Heart right ventricle (tissue), 16 donors: ENCODE measurements at places on chromosomes 2 and 18. TPM values are rescaled to one million over a fixed set of nuclear protein-coding genes. Genes with fewer than 3 reads are reported as not detected.

GRCh38 chr2:232490221-232491138 lies 2.8 kb upstream of the ECEL1 start:
- no peak for DNase-seq
- H3K4me1 ChIP-seq: no peaks in the 10 kb centered on the region
- H3K27ac ChIP-seq: no peak overlapping the region
- H3K4me3 ChIP-seq: no peak overlapping the region

DNA sequence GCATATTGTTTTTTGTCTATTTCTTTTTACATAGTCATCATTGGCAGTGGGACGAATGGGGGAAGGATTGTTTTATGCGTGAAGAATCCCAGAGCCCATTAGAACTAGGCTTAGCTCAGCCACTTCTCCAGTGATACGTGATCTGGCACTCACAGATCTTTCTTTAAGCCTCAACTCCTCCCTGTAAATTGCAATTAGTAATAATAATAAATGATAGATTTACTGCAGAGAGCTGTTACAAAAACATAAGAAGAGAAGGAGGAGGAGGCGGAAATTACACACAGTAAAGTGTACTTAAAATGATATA lies 629.3 kb downstream of the NRXN1 start:
- DNase-seq: no peak
- H3K27ac ChIP-seq: no peak overlapping the region
- H3K36me3 ChIP-seq: no peaks in the 10 kb centered on the region
- no peaks in the 10 kb centered on the region for H3K27me3 ChIP-seq

DNA sequence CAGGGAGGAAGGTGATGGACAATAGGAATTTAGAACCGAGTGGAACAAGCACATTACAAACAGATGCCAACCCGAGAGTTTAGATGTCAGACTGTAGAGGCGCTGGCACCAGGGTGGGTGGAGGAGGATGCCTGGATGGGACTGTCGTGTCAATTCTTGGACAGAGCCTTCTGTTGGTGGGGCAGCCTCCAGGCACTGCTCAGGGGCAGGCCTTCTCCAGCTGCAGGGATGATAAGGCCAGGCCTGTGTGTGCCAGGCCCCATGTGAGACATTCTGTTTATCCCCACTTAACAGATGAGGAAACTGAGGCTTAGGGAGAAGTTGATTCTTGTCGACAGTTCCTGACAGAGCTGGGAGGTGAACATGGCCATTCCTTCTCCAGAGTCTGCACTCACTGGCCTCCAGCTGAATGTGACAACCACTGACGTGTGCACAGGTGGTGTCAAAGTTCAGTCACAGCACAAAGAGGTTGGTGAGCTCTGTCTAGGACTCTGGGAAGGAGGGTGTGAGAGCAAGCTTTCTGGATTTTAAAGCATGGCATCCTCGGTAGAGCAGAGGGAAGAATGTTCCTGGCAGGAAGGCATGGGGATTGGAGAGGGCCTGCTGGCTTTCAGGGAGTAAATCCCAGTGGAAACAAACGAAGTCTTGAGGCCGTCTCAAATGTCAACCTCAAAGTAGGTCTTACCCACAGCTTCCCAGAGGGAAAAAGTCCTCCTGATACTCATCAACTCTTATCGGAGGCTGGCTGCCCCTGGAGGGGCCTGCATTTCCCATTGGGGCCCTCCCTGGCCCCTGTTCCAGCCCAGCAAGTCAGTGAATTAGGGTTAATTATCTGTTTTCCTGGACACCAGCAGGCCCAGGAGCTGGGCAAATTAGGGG lies 52.4 kb downstream of the GLI2 start:
- no peak overlapping the region for H3K27ac ChIP-seq
- DNase-seq: no peak
- no peaks in the 10 kb centered on the region for H3K36me3 ChIP-seq

GRCh38 chr2:45505138-45505537 lies 105.9 kb downstream of the SRBD1 start:
- no peak overlapping the region for H3K4me3 ChIP-seq
- H3K36me3 ChIP-seq: no peaks in the 10 kb centered on the region
- DNase-seq: no peak
- H3K4me1 ChIP-seq: peaks cover 3% of the 10 kb centered on the region

DNA sequence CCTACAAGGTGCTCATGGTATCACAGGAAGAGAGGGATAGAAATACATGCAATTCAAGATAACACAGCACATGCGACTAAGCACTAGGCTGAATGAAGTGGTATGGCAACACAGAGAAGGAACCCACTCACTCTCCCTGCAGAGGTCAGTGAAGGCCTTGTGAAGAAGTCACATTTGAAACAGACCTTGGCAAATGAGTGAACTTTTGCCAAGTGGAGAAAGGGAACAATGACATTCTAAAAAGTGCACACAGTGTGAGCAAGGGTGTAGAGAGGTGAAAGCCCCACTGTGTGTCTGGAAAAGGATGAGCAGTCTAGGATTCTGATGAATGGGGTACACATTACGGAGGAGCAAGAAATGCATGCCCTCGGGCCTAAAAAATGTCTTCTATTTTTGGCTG lies 23.3 kb downstream of the KLF7 start:
- peak overlapping the region; percentile 85 for H3K27ac ChIP-seq
- no peak for DNase-seq
- H3K27me3 ChIP-seq: no peaks in the 10 kb centered on the region
- no peaks in the 10 kb centered on the region for H3K36me3 ChIP-seq
- H3K4me3 ChIP-seq: no peak overlapping the region

DNA sequence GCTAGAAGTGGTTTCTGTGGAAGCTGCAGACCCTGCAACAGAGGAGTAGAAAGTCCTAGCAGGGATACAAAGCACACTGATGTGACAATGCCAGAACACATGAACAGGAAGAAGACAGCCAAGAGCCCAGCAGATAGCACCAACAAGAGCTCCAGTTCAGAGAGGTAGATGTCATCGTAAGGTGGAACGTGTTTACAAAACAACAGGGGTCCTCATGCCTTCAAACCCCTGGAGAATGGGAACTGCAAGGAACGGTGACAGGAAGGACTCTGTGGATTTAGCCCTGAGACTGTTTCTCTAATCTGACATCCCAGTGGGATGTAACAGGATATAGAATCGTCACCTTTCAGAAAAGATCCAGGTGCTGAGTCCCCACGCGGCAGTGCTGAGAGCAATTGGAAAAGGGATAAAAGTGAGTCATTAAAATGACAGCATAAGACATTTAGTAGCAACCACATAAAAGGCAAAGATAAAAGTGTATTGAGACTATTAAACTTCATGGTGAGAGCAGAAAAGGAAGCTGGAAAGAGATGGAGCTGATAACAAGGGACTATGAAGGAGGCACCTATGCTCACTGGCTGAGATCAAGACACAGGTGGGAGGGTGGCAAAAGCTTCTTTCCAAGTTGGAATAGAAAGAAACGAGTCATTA lies 195.2 kb downstream of the FBXO15 start:
- DNase-seq: no peak
- no peaks in the 10 kb centered on the region for H3K27me3 ChIP-seq
- no peak overlapping the region for H3K4me3 ChIP-seq
- H3K4me1 ChIP-seq: no peaks in the 10 kb centered on the region

GRCh38 chr2:149885468-149885867 lies 297.9 kb upstream of the MMADHC start:
- H3K27me3 ChIP-seq: no peaks in the 10 kb centered on the region
- no peaks in the 10 kb centered on the region for H3K4me1 ChIP-seq
- DNase-seq: no peak
- H3K36me3 ChIP-seq: no peaks in the 10 kb centered on the region
- no peak overlapping the region for H3K4me3 ChIP-seq
- no peak overlapping the region for H3K27ac ChIP-seq

DNA sequence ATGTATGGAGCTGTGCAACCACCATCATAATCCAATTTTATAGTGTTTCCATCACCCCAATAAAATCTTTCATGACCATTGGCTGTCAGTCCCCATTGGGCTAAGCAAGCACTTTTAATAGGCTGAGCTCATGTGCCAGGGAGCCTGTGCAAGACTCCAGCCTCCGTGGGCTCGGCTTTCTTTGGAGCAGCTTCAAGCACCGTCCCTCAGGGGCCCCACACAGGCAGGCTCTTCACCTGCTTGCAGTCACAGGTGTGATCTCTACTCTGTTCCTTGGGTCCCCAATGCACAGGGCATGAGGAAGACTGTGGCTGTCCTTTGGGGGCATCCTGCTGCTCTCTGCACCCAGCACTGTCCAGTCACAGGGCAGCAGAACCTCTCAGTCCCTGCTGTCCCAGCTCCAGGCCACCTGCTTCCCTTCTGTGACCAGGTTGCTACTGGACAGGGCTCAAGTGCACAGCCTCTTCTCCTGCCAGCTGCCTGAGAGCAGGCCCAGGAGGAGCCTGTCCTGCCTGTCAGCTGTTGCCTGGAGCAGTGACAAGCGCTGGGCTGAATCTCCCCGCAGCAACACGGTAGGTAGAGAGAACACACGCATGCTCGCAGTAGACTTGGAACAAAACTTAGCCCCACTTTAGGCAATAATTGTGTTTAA lies 40.7 kb upstream of the TMEM131 start:
- no peak overlapping the region for H3K4me3 ChIP-seq
- H3K27me3 ChIP-seq: no peaks in the 10 kb centered on the region
- H3K4me1 ChIP-seq: no peaks in the 10 kb centered on the region
- no peaks in the 10 kb centered on the region for H3K36me3 ChIP-seq
- peak; percentile 55 for DNase-seq

- H3K4me3 ChIP-seq: no peak overlapping the region
- no peaks in the 10 kb centered on the region for H3K36me3 ChIP-seq
- DNase-seq: no peak
- no peaks in the 10 kb centered on the region for H3K4me1 ChIP-seq
- no peak overlapping the region for H3K27ac ChIP-seq
These were observed 17.1 kb downstream of the FAM110C start for GRCh38 chr2:29253-29652.

DNA sequence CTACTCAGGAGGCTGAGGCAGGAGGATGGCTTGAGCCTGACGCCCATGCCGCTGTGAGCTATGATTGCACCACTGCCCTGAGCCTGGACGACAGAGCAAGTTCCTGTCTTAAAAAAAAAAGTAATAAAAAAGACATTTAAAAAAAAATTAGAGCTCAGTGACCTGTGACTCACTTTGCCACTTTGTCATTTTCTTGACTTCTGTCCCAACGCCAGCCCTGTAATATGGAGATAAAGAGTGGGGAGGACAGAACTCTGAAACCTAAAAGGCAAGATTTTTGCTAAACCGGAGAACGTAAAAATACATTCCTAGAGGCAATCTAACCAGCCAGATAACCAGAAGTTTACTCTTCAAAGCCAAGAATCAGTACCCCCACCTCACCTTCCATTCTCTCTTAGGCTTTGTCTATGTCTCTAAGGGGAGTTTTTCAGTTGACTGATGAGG lies 49.0 kb downstream of the PRKRA start:
- no peak overlapping the region for H3K4me3 ChIP-seq
- no peaks in the 10 kb centered on the region for H3K36me3 ChIP-seq
- H3K27ac ChIP-seq: no peak overlapping the region
- no peaks in the 10 kb centered on the region for H3K27me3 ChIP-seq

- H3K4me3 ChIP-seq: no peak overlapping the region
- DNase-seq: no peak
- no peaks in the 10 kb centered on the region for H3K4me1 ChIP-seq
- H3K27me3 ChIP-seq: no peaks in the 10 kb centered on the region
- peaks cover 12% of the 10 kb centered on the region for H3K36me3 ChIP-seq
These were observed 18.5 kb downstream of the REL start for GRCh38 chr2:60899892-60900249.

The UGT1A8 gene
- not detected for total RNA-seq

The SERPINB10 gene
- total RNA-seq: not detected

The GPBAR1 gene
- total RNA-seq: 0.39 TPM

The NFATC1 gene
- 14.0 TPM for total RNA-seq

The GTF2A1L gene
- total RNA-seq: not detected

The LAMA3 gene
- total RNA-seq: 4.0 TPM

The TMEFF2 gene
- total RNA-seq: not detected

The LYG1 gene
- 0.29 TPM for total RNA-seq

The REG3A gene
- not detected for total RNA-seq

The HMSD gene
- not detected for total RNA-seq
